ENCODE measurements at places on chromosomes 13 and 19. TPM values are rescaled to one million over a fixed set of nuclear protein-coding genes. Genes with fewer than 3 reads are reported as not detected.

The CGB2 gene
- polyA plus RNA-seq, result 2.5 TPM

The SNRPA gene
- 67.8 TPM for polyA plus RNA-seq

The FUT6 gene
- 0.84 TPM for polyA plus RNA-seq

The RDH8 gene
- 3.7 TPM for polyA plus RNA-seq

The RNF225 gene
- not detected for polyA plus RNA-seq

The LRRC63 gene
- polyA plus RNA-seq, result 7.0 TPM

The EDNRB gene
- 3.5 TPM for polyA plus RNA-seq

The UPF3A gene
- 96.7 TPM for polyA plus RNA-seq

The SERP2 gene
- 59.2 TPM for polyA plus RNA-seq

The LILRB2 gene
- 3.0 TPM for polyA plus RNA-seq

The MAU2 gene
- 77.2 TPM for polyA plus RNA-seq

The GPC5 gene
- 11.5 TPM for polyA plus RNA-seq

The CPB2 gene
- not detected for polyA plus RNA-seq
